ENCODE measurements at places on chromosomes 1 and 21. TPM values are rescaled to one million over a fixed set of nuclear protein-coding genes. Genes with fewer than 3 reads are reported as not detected.

The OPRD1 gene
- total RNA-seq, result 0.48 TPM

The SLC9C2 gene
- total RNA-seq, result not detected

The TRIM17 gene
- total RNA-seq, result 0.39 TPM

The DEPDC1 gene
- total RNA-seq, result 9.2 TPM

The TRIM67 gene
- 0.05 TPM for total RNA-seq

The CALML6 gene
- 0.32 TPM for total RNA-seq

Data from mucosa of descending colon (tissue), 3 donors.